ENCODE measurements at places on chromosomes 2 and 18. TPM values are rescaled to one million over a fixed set of nuclear protein-coding genes. Genes with fewer than 3 reads are reported as not detected.

GRCh38 chr18:4986066-4986465 lies 211.0 kb downstream of the AKAIN1 start:
- no peak overlapping the region for H3K4me3 ChIP-seq
- no peak for DNase-seq
- no peaks in the 10 kb centered on the region for H3K4me1 ChIP-seq

DNA sequence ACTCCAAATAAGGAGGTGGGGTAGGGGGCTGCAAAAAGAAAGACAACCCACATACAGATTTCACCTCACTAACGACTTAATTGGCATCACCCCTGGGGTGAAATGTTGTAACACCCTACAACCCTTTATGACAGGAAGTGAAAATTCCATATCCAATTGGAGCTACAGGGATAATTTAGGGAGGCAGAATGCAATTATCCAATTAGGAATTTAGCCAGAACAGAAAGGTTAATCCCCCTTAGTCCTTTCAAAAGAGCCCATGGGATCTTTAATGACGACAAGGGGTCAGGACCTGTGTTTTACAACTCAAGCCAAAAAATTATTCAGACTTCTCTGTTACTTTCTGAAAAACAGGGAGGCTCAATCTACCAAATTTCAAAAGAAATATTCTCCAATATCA lies 1027.1 kb downstream of the TMEM182 start:
- no peaks in the 10 kb centered on the region for H3K4me1 ChIP-seq
- no peak overlapping the region for H3K27ac ChIP-seq
- no peaks in the 10 kb centered on the region for H3K27me3 ChIP-seq
- H3K36me3 ChIP-seq, result no peaks in the 10 kb centered on the region

GRCh38 chr2:183998041-183998796 lies 600.1 kb upstream of the ZNF804A start:
- no peaks in the 10 kb centered on the region for H3K27me3 ChIP-seq
- no peaks in the 10 kb centered on the region for H3K4me1 ChIP-seq
- no peak overlapping the region for H3K4me3 ChIP-seq
- H3K27ac ChIP-seq, result no peak overlapping the region

GRCh38 chr2:29323961-29324360 lies 208.7 kb downstream of the CLIP4 start:
- H3K36me3 ChIP-seq, result no peaks in the 10 kb centered on the region
- H3K4me3 ChIP-seq, result no peak overlapping the region
- H3K27ac ChIP-seq, result no peak overlapping the region
- DNase-seq, result no peak
- peaks cover 10% of the 10 kb centered on the region for H3K27me3 ChIP-seq

DNA sequence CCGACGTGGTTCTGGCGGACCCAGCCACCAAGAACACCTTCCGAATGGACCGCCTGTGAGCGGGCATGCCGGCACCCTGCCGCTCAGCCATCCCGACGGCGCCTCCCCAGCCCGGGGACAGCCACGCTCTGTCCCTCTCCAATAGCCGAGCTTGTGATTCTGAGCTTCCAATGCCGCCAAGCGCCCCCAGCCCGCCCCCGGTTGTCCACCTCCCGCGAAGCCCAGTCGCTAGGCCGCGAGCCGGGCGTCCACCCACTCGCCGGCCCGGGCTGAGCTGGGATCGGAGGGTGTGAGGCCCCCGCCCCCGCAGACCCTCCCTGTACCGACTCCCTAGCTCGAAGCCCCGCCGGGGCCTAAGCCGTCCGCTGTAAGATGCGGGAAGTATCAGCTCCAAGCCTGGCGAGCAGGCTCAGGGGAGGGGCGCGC lies 1195.1 kb upstream of the CHAC2 start:
- H3K4me3 ChIP-seq, result no peak overlapping the region
- H3K27me3 ChIP-seq, result no peaks in the 10 kb centered on the region
- no peak overlapping the region for H3K27ac ChIP-seq
- H3K4me1 ChIP-seq, result no peaks in the 10 kb centered on the region
- DNase-seq, result no peak

- H3K4me3 ChIP-seq, result no peak within 1 kb of the TSS
- no peaks in the 10 kb centered on the region for H3K4me1 ChIP-seq
- DNase-seq, result peak; percentile 54
- H3K27me3 ChIP-seq, result peaks cover 9% of the 10 kb centered on the region
- no peak within 1 kb of the TSS for H3K27ac ChIP-seq
Measured at GRCh38 chr2:185738679-185739472, at the start of gene FSIP2. Gene FSIP2, plus strand, starts transcription at chr2:185738804. Its CDS starts 91 bp downstream, at chr2:185738895.

GRCh38 chr2:225464346-225465025 lies 65.0 kb downstream of the NYAP2 start:
- no peak for DNase-seq
- H3K27me3 ChIP-seq, result no peaks in the 10 kb centered on the region
- no peak overlapping the region for H3K27ac ChIP-seq
- no peaks in the 10 kb centered on the region for H3K4me1 ChIP-seq
- no peaks in the 10 kb centered on the region for H3K36me3 ChIP-seq

DNA sequence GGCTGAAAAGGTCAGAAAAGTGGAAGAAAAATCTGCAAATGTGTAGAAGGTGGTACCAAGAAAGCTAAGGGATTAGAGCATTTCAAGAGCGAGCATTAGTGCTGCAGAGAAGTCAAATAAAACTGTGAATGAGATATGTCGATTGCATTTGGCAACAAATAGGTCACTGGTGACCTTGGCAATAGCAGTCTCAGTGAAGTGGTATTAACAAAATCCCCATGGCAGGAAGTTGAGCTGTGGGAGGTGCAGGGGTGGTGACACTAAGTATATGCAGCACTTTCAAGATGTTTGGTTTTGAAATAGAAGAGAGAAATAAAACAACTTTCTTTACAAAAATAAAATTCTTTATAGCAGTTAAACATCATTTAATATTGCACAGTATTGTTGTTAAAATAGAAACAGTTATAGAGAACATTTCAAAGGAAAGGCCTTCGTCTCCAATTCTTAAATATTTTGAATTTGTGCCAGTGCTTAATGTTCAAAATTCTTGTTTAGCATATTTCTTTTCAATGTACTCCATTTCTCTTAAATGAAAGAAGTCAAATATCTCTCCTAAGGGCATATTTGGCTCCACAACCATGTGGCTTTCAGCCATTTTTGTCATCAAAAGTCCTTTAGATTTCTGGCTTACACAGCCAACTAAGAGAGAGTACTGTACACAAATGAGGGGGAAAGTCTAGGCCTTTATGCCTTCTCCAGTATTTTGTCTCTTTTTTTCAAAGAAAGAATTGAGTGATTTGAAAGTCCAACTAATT lies 443.0 kb upstream of the MMADHC start:
- H3K36me3 ChIP-seq, result no peaks in the 10 kb centered on the region
- no peaks in the 10 kb centered on the region for H3K4me1 ChIP-seq
- H3K4me3 ChIP-seq, result no peak overlapping the region
- no peaks in the 10 kb centered on the region for H3K27me3 ChIP-seq

- H3K27me3 ChIP-seq, result no peaks in the 10 kb centered on the region
- no peak for DNase-seq
- H3K4me1 ChIP-seq, result peaks cover 7% of the 10 kb centered on the region
- no peak overlapping the region for H3K4me3 ChIP-seq
- H3K27ac ChIP-seq, result no peak overlapping the region
Measured at GRCh38 chr2:177767768-177768167, 304.8 kb downstream of the PDE11A start.

GRCh38 chr2:6948677-6949351 lies 31.6 kb downstream of the RNF144A start:
- H3K27me3 ChIP-seq, result no peaks in the 10 kb centered on the region
- H3K36me3 ChIP-seq, result no peaks in the 10 kb centered on the region
- no peak overlapping the region for H3K4me3 ChIP-seq
- no peak overlapping the region for H3K27ac ChIP-seq
- H3K4me1 ChIP-seq, result no peaks in the 10 kb centered on the region

DNA sequence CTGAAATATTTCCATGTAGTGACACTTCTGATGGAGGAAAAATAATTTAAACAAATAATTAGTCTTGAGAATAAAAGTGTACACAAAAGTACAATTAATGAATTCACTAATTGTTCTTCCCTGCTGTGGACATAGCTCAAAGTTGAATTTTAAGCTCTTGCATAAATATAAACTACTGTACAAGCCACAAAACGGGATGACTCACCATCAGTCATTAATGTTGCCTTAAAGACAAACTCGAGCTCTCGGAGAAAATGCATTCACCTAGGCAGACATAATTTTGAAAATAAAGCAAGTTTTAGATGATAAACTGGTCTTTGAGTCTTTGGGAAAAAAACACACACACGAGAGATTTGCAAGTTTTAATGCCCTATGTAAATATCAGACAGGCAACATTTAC lies 436.4 kb downstream of the ZNF521 start:
- DNase-seq, result no peak
- H3K27me3 ChIP-seq, result no peaks in the 10 kb centered on the region
- H3K4me3 ChIP-seq, result no peak overlapping the region
- no peaks in the 10 kb centered on the region for H3K4me1 ChIP-seq
- no peaks in the 10 kb centered on the region for H3K36me3 ChIP-seq

DNA sequence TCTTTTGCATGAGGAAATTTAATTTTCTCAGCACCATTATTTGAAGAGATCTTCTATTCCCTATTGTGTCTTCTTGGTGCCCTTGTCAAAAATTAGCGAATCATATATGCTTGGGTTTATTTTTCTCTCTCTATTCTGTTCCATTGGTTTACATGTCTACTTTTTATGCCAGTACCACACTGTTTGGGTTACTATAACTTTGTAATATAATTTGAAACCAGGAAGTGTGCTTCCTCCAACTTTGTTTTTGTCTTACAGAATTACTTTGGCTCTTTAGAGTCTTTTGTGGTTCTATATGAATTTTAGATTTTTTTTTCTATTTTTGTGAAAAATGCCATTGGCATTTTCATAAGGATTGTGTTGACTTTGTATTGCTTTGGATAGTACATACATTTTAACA lies 17.6 kb downstream of the ALMS1 start:
- no peak overlapping the region for H3K4me3 ChIP-seq
- no peak for DNase-seq
- no peak overlapping the region for H3K27ac ChIP-seq
- H3K4me1 ChIP-seq, result no peaks in the 10 kb centered on the region

DNA sequence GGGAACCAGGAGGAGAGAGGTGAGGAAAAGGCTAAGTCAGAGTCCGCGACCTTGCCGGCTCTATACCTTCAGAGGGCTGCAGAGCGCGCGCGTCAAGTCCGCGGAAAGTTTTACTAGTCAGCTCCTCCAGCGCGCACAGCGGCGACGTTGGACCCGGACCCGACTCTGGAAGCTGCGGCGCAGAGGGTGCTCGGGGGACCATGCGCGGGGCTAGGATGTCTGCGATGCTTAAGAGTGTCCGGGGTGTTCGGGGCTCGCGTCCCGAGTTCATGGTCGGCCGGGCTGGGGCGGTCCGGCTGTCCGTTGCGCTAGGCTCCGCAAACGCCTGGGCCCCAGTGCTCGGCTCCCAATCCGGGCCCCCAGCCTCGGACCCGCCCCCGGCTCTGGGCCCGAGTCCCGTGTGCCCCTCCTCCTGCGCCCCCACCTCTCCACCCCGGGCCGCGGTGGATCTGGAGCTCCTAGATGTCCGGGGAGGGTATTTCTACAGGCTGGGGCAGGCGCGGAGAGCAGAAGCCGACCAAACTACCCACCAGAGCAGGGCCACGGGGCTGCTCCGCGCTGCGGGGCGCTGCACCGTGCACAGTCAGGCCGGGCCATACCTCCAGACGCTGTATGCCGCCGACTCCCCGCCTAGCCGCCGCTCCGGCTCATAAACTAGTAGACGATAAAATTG lies at the start of gene LBX2:
Gene LBX2, minus strand, starts transcription at position 337 of the 673 bp plus-strand sequence. Its CDS starts 66 bp downstream, at position 271.
- H3K4me3 ChIP-seq, result peak within 1 kb of the TSS; percentile 47
- H3K27ac ChIP-seq, result no peak within 1 kb of the TSS
- H3K27me3 ChIP-seq, result peaks cover 46% of the 10 kb centered on the region
- no peaks in the 10 kb centered on the region for H3K36me3 ChIP-seq
- H3K4me1 ChIP-seq, result peaks cover 47% of the 10 kb centered on the region

DNA sequence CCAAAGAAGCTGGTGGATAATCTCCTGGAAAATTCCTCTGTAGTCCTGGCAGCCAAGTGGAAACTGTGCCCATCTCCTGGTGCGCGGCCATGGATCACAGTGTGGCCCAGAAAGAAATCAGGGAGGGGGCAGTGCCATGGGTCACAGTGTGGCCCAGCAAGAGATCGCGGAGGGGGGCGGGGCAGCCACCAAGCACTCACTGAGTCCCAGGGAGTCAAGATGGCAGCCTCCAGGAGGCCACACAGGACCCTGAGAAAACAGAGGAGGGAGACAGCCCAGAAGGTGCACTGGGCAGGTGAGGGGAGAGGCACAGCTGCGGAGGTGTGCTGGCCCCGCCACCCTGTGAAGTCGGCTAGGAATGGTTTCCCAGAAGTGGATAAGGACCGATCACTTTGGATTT lies 8.1 kb upstream of the ATP6V1B1 start:
- H3K4me3 ChIP-seq, result no peak overlapping the region
- no peaks in the 10 kb centered on the region for H3K4me1 ChIP-seq
- no peak for DNase-seq
- H3K36me3 ChIP-seq, result no peaks in the 10 kb centered on the region
- H3K27me3 ChIP-seq, result no peaks in the 10 kb centered on the region
- no peak overlapping the region for H3K27ac ChIP-seq

GRCh38 chr2:236809716-236810115 lies 240.1 kb downstream of the ACKR3 start:
- no peak for DNase-seq
- no peak overlapping the region for H3K4me3 ChIP-seq

DNA sequence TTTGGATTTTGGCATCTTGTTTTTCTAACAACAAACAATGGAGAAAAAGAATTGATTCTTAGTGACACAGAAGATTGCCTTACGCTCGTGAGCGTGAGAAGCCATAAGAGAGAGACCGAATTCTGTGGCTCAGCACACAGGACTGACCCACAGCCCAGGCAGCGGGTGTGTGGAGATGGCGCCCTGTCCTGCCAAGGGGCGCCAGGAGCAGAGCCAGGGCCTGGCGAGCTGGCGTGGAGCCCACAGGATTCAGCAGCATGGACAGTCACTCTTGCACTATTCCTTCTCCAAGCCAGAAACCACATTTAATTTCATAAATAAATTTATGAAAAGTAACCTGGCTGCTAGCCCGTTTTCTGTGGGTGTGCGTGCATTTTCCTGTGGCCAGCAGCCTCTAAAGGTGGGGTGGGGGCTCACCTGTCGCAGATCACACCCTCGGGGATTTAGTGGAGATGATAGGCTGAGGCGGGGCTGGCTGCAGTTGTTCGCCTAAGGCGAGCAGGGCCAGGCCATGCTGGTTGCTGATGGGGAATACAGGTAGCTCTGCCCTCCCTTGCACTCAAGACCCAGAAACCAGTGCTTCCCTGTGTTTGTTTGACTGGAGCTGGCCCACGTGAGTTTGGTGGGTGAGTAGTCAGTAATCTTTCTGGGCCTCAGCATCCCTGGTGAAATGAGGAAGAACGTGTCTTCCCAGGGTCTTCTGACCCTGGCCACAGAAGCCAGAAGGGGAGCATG lies 46.2 kb downstream of the FAM168B start:
- no peak overlapping the region for H3K27ac ChIP-seq
- no peak overlapping the region for H3K4me3 ChIP-seq
- H3K27me3 ChIP-seq, result no peaks in the 10 kb centered on the region
- peaks cover 63% of the 10 kb centered on the region for H3K36me3 ChIP-seq

- H3K36me3 ChIP-seq, result no peaks in the 10 kb centered on the region
- H3K27me3 ChIP-seq, result no peaks in the 10 kb centered on the region
- H3K4me3 ChIP-seq, result no peak overlapping the region
- no peak overlapping the region for H3K27ac ChIP-seq
- no peak for DNase-seq
Measured at GRCh38 chr2:99987160-99987559, 155.2 kb downstream of the AFF3 start.

PUM2 gene
- 112 TPM for total RNA-seq

MRPL44 gene
- total RNA-seq, result 20.7 TPM

FBXO41 gene
- 2.9 TPM for total RNA-seq

CNDP1 gene
- total RNA-seq, result not detected

DNAH6 gene
- 6.3 TPM for total RNA-seq

CXCR1 gene
- total RNA-seq, result 10.4 TPM

NOP58 gene
- total RNA-seq, result 37.8 TPM

OR6B2 gene
- not detected for total RNA-seq

KATNAL2 gene
- 3.8 TPM for total RNA-seq

STAT1 gene
- 103 TPM for total RNA-seq

STK36 gene
- total RNA-seq, result 41.1 TPM

CNGA3 gene
- total RNA-seq, result 0.18 TPM

FEV gene
- total RNA-seq, result not detected

EFEMP1 gene
- total RNA-seq, result 219 TPM
